ENCODE measurements at places on chromosomes 12 and 14.

- DNase-seq = no peak
Measured at GRCh38 chr14:103538291-103539055, 9.5 kb downstream of the TRMT61A start.

DNA sequence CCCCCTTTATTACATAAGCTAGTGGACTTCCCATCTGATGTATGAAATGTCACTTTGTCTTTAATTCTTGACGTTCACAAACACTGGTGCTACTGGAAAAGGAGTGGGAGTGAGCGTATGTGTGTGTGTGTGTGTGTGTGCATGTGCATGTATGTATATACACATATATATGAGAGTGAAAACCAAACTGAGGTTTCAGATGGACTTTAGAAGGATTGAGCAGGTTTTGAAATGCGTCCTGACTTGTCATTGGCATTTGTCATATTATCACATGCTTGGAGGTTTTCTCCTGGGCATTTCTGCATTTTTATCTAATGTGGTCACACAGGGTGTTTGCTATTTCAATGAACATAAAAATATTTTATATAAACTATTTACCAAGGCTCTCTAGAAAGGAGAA lies 1085.9 kb downstream of the BCL11B start:
- DNase-seq = no peak

DNA sequence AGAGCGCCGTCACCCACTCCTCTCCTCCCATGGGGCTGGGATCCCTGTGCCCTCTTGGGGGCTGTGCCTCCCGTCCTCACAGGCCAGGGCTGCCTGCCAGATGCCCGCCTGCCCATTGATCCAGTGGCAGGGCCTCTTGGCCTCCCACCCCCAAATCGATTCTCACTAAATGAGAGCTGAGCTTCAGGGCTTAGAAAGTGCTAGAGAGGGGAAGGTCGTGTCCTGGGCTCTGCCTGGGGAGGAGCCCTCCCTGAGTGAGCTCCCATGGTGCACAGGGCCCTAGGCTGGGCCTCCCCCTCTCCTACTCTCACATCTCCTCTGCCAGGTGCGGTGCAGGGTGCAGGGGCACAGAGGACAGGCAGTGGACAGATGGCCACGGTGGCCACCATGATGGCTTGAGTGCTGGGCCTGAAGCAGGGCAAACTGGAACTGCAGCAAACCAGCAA lies 9.2 kb downstream of the BEGAIN start:
- no peak for DNase-seq

DNA sequence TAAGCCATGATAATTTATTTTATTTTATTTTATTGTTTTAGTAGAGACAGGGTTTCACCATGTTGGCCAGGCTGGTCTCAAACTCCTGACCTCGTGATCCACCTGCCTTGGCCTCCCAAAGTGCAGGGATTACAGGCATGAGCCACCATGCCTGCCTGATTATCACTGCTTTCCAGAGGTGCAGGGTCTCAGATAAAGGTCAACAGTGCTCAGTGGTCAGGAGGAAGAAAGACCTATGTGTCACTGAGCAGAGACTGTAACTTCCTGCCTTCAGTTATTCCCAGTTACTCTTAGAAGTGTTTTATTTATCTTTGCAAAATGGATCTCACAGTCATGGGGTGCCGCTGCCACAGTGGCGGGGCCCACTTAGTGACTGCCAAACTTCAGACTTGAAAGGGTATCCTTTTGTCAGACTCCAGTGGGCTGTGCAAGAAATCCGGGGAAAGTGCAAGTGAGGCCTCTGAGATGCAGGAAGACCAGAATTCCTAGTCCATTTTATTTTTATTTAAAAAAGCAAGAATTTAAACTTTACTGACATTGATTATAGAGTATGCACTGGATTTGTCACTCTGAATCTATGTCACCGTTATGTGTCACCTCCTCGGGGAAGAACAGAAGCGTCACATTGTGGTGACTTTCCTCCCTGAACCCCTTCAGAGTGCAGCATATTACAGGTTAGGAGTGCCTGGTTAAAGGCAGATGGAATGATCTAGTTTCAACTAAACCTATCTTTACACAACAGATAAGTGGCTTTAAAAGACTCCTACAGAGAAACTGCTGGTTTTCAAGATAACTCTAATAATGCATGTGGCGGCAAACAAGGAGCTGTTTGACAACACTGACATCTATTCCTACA lies 59.1 kb upstream of the BICD1 start:
- DNase-seq = no peak

GRCh38 chr12:68067762-68068376 lies 78.6 kb downstream of the IFNG-AS1 start:
- no peak for DNase-seq

DNA sequence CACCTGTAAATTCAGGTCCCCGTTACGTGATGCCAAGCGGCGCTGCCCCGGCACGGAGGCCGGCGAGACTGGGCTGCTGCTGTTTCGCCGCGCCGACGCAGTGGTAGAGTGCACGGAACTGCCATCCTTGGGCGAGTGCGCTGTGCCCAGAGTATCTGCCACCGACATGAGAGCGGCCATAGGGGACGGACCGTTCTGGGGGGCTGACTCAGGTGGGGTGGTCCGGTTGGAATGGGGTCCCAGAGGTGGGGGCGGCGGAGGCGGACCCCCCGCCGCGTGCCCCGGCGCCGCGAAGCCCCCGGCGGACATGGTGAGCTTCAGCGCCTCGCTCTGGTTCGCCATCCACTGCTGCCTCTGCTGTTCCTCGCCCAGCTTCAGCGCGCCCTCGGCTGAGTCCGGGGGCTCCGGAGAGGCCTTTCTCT lies 2.8 kb downstream of the IRF2BPL start:
- no peak for DNase-seq

DNA sequence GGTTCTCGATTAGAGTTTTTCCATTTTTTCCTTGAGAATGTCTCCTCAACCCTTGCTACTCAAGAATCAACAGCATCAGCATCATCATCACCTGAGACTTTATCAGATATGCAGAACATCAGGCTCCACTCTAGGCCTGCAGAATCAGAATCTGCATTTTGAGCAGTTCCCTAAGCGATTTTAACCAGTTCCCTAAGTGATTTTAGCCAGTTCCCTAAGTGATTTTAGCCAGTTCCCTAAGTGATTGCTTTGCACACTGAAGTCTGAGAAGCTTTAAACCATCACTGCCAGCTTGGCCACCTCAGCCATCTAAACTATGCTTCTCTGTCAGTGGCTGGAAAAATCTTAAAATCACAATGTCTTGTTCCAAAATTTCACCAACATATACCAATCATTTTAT lies 29.4 kb upstream of the SLC38A1 start:
- no peak for DNase-seq

- no peak for DNase-seq
Measured at GRCh38 chr12:46677749-46678148, 148.0 kb downstream of the SLC38A4 start.

- DNase-seq = no peak
Measured at GRCh38 chr12:92442782-92443181, 260.0 kb upstream of the PLEKHG7 start.

GRCh38 chr14:76472199-76472723 lies 96.3 kb downstream of the ESRRB start:
- no peak for DNase-seq

DNA sequence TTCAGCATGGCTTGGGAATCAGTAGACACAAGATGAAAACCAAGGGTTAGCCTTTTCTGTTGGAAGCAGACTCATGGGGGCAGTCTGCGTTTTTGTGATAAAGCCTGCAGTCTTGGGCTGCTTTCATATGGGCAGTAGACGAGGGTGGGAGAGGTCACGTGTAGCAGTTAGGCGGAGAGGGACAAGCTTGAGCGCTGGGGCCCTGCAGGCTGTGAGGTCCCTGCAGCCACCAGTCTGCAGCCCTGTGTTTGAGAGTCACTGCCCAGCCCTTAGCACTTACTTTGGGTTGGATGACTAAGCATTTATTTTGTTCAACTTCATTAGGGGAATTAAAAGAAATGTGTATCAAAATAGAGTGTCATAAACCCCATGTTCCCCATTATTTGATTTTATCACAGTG lies 37.2 kb downstream of the EP400 start:
- DNase-seq = no peak

DNA sequence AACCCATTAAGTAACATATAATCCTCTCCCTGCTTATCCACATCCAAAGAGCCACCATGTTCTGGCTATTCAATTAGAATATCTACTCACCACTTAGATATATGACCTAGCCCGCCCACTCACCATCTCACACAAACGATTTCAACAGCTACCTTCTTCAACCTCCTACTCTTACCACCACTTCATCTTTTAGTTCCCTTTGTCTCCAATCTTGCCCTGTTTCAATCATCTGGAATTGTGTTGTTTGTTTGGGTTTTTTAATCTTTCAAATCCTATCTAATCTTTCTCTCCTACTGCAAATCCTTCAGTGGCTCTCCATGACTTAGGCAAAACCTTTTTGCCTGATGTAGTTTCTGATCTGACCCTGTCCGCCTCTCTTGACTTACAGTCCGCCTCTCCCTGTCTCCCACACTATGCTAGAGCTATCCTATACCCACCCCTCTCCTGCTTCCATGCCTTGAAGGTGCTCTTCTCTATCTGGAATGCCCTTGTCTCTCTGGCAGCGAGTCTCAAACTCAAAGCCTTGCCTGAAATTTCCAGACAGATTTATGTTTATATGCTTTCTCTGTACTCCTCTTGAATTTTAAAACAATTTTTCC lies 161.0 kb upstream of the CRY1 start:
- no peak for DNase-seq

DNA sequence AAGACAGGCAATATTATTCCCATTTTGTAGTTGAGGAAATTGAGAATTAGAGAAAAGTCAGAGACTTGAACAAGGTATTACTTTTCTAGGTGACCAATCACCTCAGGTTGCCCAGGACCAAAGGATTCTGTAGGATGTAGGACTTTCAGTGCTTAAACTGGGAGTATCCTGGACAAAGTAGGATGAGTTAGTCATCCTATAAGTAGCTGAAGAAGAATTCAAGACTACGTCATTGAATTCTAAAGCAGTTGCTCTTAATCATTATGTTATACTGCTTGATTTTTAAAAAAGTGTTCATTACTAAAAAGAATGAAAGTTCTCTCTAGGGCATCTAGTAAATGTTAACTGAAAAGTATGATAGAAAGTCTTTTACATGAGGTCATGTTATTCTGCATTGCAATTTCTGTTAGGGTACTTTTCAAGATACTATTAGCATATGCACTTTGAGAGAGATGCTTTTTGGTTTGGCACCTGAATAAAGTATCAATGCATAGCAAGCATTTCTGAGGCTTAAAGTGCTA lies 101.7 kb downstream of the RTN1 start:
- DNase-seq = no peak

- DNase-seq = no peak
Measured at GRCh38 chr14:32584079-32584478, 255.0 kb downstream of the AKAP6 start.

- DNase-seq = no peak
Measured at GRCh38 chr12:28776220-28776619, 372.9 kb upstream of the FAR2 start.

DNA sequence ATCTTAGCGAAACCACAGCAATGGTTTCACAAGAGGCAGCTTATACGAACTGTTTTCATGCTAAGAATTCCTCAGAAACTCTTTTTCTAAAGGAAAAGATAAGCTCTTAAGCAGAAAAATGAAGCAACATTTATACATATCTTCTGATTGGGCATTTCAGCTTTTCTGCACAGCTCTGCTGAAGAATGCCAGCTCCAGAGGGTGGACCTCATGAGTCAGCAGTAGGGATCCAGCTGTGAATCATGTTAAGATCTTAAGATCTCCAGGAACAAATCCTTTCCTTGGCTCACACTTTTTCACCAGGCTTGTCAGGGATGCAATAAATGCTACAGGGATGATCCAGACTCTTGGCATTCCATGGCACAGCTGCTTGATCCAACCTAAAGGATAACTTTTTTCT lies 477.1 kb upstream of the CCDC196 start:
- no peak for DNase-seq

GRCh38 chr14:59199205-59199604 lies 10.7 kb downstream of the DAAM1 start:
- DNase-seq = no peak

DNA sequence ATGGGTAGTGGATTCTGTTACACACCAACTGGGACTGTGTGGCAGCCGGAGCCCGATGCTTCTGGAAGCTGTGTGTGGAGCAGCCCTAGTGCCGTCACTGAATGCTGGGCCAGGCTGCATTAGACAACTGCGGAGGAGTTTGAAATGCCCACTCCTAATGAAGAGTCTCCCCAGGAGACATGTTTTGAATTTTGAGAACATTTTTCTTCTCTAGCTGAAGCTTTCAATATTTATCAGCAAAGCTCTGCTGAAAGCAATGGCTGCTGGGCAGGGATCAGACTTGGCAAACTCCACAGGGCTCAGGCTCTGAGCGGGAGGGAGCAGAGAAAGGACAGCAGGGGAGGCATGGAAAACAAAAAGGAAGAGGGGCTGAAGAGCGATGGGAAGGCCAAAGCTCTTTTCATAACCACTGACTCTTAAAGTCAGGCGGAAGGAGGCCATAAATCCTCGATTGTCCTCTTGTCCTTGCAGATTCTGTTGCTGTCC lies 189.1 kb downstream of the MON2 start:
- DNase-seq = peak; percentile 27

GRCh38 chr14:57833323-57833722 lies 32.6 kb downstream of the SLC35F4 start:
- no peak for DNase-seq

- DNase-seq = no peak
Measured at GRCh38 chr12:45546545-45546944, 183.0 kb upstream of the ARID2 start.
